ENCODE measurements at places on chromosomes 1 and 21.
A peak's percentile ranks its signal among the peaks of the same experiment; 100 is the strongest.

DNA sequence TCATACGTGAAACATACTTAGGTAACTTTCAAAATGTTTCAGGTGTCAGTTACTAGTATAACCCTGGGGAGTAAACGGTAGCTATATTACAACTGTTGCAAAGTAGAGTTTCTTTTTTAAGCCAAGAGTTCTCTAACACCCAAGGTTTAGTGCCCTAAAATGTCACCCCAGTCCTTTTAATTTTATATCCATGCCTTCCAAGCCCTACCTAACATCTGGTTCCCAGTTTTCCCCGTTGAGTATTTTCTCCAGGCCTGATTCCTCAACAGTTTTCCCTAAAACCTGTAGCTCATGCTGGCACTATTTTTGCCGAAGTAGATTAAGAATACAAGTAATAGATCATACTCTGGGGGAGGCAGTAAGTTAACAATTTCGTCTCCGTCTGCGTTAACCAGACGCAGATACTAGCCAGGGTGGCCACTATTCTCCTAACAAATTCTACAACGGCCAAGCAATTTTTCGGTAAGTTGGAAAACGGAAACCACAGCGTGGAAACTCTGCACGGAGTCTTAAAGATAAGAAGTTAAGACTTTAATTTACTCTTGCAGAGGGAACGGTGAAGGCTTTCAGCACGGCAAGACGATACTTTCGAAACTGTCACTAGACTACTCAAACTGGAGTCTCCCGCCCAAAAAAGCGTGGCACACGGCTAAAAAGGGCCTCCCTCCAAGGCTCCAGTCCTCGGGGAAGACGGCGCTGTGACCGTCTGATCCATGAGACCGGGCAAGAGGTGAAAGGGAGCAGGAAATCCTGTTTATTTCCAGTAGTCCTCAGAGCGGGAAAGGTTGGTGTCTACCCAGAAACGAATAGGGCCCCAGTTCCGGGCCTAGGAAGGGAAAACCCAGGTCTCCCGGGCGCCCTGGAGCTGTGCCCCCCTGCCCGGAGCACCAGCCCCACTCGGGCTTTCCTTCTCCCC lies 945 bp downstream of the SRSF4 start:
- DNase-seq: no peak

DNA sequence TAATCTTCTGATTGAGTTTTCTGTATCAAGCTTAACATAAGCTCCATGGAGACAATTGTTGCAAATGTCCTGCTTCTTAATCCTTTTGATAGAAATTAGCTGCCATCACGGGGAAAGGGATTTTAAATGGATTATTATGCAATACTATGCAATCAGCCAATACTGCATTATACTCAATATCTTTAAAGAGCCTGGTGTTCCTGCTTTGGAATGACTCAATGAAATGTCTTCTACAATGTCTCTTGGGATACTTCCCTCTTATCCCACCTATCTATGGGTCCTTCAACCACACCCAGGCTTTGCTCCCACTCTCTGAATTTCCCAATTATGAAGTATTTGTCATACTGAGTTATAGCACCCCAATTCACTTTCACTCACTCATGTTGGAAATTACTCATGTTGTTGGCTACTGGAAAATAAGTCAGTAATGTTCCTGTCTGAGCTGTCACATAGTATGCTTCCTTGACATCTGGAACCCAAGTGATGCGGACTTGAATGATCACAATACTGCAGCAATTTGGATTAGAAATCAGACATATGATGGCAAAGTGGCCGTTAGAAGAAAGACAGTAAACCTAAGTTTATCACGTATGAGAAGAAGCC lies 85.0 kb downstream of the TPR start:
- DNase-seq: no peak

DNA sequence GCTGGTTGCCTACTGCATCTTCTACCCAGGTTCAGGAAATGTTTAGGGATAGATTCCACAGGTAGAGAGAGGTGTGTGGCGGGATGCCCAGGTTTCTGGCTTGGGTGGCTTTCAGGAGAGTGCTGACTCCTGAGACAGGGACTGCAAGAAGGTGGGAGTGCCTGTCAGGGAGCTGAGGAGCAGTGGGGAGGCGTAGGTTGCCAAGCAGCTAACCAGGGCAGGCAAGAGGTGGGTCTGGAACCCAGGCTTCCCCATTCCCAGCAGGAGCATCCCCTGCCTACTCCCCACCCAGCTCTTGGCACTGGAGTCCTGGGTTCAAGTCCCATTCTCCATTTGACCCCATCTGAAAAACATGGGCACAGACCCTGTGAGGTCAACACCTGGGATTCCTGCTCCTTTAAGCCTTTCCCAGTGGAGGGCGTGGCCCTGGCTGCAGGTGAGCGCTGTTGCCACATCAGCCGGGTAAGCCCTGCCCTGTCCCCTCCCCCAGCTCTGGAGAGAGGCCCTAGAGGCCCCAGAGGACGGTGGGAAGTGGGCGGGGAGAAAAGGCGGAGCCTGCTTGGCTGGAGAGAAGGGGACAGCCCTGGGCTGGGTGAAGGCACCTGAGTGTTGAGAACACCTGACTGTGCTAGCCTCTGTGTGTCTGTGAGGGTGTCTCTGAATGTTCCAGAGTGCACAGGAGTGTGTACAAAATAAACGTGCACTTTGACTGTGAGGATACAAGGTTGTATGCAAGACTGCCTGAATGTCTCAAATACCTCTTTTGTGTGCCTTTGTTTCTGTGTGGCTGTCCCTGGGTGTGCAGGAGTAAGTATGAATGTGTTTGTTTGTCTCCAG lies 14.0 kb upstream of the SYNC start:
- peak; percentile 79 for DNase-seq

GRCh38 chr1:70934194-70934961 lies 113.2 kb downstream of the PTGER3 start:
- no peak for DNase-seq

- DNase-seq: no peak
Observed at GRCh38 chr21:39006571-39007311, 176.5 kb downstream of the PSMG1 start.

- DNase-seq: no peak
Observed at GRCh38 chr1:166999075-166999474, 10.0 kb downstream of the MAEL start.

GRCh38 chr1:175494011-175494554 lies 249.3 kb downstream of the TNR start:
- DNase-seq: no peak

- DNase-seq: no peak
Observed at GRCh38 chr21:44006656-44007055, 5.5 kb upstream of the TRAPPC10 start.

GRCh38 chr1:178399177-178399728 lies 97.5 kb downstream of the CLEC20A start:
- no peak for DNase-seq

DNA sequence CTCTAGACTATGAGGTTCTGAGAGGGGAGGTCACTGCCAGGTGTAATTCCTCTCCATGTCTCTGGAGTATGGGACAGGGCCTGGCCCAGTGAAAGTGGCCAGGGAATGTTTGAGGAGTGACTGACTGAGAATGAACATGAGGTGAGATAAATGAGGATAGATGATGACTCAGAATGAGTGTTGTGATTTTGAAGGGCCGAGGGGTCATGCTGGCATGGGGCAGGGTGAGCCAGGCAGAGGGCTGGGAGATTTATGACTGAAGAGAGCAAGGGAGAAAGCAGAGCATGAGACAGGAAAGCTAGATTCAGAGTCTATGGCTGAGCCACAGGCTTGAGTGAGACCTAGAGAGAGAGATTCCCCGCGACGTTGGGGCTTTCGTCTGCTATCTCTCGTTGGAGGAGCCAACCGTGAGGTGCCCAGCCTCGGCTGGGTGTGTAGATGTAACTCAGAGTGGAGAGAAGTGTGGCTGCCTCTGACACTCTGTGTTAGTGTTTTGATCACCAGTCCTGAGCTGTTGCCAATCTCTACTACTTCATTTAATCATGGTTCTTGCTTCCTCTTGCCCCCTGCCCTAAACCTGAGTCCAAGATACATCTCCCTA lies 50.1 kb downstream of the FOXD2 start:
- no peak for DNase-seq

DNA sequence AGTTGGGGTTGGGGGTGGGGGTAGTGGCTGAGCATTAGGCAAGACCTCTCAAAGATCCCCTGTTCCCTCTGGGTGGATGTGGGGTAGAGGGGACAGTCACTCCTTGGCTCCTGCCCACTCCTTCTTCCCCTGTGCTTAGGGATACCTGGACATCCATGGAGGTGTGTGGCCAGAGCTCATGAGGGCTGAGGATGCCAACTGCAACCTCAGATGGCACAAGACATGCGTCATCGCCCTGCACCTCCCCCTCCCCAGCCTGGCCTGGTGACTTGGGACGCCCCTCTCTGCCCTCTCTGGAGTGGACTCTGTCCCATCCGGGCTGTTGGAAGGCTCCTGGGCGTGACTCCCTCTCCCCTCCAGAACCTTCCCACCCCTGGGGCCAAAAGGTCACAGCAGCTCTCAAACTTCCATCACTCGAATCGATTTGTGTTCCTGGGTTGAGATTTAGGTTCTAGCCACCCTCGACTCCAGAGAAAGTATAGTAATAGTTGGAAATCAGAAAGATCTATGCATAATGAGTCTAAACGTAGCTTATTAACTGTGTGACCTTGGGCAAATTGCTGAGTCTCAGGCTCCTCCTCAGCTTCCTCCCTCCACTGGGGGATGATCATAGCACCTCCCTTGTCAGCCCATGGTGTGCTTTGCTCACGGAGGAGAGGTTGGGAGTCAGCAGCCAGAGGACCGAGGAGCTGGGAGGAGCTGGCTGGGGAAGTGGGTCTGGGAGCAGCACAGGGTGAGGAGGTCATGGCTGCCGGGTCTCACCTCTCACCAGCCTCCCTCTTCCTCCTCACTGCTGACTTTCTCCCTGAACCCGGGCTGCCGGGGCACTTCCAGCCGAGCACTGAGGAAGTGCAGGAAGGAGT lies 2.2 kb upstream of the PTPN7 start:
- DNase-seq: no peak

- DNase-seq: no peak
Observed at GRCh38 chr1:27575840-27576331, 28.1 kb downstream of the AHDC1 start.

DNA sequence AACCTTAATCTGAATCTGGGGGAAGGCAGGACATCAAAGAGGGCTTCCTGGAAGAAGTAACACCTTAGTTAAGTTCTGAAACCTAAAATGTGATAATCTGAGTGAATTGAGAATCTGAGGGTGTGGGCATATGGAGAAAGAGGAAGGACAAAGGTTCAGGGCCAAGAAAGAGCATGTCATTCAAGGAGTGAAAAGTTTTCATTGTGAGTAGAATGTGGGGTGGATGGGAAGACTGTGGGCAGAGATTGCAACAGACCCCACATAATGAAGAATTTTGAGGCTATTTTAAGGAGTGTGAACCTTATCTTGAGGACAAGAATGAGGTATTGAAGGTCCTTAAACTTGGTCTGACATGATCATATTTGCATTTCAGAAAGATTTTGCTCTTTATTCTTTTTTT lies 227.2 kb downstream of the PTGER3 start:
- DNase-seq: no peak

DNA sequence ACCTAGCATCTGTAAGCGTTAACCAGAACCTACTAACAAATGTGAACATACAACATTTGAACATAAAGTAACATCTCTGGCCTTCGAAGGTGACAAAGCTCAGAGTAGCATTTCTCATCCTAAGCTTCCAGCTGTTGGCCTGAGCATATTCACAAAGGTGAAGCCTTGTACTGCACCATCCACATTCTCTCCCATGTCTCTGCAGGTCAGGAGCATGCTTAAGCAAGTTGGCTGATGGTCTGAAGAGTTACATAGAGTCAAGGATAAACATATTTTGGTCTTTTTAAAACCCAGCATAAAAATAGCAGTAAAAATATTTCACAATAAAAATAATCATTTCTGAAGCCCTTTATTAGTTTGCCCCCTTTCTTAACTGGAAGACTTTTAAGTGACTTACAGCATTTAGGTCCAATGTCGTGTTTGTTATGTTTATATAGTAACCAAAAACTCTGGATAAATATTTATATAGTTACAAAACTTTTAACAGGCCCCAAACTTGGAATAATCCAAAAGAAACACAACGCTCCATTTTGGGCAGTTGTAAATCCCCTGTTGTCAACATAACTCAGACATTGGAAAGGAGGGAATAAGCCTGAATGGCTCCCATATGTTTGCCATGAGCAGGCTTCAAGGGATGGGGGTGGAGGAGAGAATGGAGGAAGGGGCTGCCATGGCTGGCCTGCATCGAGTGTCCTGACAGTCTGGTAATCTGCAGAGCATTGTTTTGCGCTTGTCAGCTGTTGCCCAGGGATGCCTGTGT lies 42.8 kb upstream of the ENAH start:
- DNase-seq: no peak

DNA sequence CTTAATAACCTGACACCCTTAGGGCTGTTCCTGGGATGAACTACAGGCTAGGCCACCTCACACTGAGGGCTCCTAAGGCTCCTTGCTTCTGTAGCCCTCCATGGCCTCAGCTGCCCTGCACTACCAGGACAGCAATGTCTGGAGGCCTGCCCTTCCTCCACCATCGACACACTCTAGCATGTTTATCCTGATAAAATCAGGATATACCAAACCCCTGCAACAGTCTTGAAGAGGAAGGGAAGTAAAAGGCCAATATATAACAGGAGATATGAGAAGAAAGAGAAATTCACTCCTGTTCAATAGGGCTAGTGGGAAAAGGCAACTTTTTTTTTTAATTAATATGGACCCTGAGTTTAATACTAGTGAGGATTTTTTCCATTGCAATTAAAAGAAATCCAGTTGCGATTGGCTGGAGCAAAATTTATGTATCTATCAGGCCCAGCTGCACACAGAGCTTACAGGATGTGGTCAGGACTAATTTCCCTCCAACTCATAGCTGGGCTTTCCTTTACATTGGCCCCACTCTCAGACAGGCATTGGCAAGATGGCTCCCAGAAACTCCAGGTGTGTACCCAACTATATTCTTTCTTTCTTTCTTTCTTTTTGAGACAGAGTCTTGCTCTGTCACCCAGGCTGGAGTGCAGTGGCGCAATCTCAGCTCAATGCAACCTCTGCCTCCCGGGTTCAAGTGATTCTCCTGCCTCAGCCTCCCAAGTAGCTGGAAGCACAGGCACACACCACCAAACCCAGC lies 13.5 kb upstream of the ATP2B4 start:
- DNase-seq: no peak

DNA sequence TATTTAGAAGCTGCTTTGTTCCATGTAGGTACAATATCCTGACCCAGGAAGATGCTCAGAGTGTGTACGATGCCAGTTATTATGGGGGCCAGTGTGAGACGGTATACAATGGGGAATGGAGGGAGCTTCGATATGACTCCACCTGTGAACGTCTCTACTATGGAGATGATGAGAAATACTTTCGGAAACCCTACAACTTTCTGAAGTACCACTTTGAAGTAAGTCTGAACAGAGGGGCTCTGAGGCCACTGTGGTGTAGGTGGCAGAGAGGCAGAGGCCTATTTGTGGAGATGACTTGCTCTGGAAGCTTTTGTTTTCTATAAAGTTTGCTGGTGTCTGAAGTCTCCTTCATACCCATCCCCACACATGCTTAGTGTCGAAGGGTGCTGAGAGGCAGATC lies 26.8 kb downstream of the C8A start:
- no peak for DNase-seq

DNA sequence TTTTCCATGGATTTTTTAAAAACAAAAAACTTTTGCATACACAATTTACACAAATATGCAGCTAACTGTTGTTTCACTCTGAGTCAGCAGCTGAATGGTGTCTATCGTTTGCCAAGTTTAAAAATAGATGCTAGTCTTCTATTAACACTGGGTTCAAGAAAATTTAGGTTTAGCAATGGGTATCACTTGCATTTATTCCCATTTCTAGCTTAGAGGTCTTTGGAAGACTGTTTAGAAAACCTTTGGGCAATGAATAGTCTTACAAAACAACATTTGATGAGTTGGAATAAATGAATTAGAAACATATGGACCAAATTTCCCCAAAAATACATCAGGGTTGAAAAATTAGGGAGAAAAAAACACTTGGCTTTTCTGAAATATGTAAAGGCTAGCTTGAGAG lies 165.8 kb downstream of the LYPLAL1 start:
- no peak for DNase-seq

GRCh38 chr1:209040351-209040750 lies 543.2 kb upstream of the CAMK1G start:
- DNase-seq: no peak
